ENCODE measurements at places on chromosomes 7 and 10.

GRCh38 chr7:112503361-112503972 is 22.7 kb downstream of the LSMEM1 start:
- DNase-seq = no peak

- DNase-seq = no peak
Measured at GRCh38 chr10:12252882-12253546, 57.0 kb downstream of the CDC123 start.

DNA sequence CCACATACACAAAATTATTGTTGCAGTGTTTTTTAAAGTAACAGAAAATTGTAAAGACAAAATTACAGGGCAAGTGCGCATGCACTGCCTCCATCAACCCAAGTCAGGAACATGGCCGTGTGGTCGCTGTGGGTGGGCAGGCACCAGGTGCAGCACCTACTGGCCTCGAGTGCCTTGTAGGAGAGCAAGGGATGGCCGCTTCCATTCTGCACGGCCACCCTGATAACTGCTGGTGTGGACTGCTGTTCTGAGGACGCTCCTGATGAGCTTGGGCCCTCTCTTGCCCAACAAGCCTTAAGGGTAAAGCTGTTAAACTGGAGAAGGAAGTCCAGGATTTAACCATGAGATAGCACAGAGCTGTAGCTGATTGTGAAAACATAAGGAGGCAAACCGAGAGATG is 124.6 kb upstream of the PPP1R9A start:
- no peak for DNase-seq

DNA sequence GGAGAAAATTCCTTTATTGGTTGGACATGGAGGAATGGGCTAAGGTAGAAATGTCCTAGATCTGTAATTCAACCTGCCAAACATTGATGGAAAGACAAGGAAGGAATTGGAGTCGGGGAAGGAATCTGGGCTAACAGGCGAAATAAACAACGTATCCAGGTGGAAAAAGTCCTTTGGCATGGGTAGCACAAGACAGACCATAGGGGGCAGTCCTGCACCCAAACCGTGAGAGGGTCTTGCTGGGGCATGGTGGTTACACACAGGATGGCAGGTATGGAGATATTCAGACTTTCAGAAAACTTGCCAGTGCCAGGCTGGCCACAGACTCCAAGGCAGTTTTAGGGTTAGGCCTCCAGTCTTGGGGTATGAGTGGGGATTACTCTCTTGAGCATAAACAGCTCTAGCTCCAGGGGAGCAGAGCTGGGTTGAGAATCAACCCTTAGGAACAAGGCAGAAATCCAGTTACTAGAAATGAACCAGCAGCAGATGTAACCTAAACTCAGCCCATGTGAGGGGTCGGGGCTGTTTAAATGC is 188.6 kb upstream of the GDF10 start:
- no peak for DNase-seq

DNA sequence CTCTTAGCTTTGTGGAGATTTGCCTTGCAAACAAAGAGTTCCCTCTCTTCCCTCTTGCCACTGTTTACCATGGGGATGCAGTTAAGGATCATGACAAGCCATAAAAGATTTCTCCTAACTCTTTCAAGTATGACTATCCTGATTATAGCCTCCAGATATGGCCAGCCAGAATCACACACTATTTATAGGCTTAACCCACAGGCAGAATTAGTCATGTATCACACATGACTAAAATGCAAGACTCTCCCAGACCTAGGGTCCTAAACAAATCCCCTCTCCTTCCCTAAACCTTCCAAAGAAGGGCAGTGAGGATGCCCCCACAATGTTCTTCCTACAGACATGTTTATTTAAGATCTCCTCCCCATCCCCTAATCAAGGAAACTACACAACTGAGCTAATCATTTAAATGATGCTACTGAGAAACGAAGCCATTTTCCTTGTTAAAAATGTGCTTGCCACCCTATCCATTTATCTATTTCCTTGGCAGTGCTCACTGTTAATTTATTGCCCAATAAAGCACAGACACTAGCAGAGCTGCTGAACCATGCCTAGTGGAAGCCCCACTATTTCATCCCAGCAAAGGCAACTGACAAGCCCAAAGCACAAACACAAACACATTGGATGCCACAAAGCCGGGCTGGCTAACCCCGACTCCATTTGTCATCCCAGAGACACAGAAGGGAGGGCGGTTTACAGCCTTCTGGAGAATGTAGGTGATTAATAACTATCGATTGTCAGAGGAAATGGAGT is 363.4 kb downstream of the KCNMA1 start:
- no peak for DNase-seq

GRCh38 chr7:28595076-28595475 is 182.8 kb downstream of the CREB5 start:
- no peak for DNase-seq

- no peak for DNase-seq
Measured at GRCh38 chr10:59587756-59588140, 121.9 kb downstream of the SLC16A9 start.

DNA sequence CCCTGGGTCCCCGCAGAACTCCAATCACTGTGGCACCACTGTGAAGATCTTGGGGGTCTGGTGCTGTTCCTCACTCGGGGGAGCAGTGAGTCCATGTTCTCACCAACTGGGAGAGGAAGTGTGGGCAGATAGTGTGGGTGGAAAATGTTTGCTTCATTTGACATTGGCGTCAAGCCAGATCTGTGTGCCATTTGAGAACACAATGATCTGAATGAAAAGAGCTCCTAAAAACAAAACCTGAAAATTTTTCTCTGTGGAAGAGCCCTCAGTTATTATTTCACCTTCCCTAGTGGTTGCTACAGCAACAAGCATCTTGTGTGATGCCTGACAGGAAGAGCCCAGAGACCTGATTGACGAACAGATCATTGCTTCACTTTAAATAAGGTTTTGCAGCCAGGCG is 125.6 kb downstream of the VIPR2 start:
- no peak for DNase-seq

DNA sequence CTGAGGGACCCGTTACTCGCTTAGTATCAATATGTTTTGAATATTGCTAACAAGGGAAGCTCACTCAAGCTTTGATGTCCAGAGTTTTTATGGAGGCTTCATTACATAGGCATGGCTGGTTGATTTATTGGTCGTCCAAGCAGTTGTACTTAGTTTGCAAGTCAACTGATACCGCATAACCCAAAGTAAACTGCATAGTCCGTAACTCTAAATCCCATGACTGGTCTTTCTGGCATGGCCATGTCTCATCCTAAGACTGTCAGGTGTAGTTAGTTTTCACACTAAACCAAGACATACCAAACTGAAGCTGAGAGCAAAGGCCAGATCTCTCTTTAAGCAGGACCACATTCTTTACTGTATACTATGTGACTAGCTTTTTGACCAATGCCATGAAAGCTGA is 397.9 kb downstream of the TFEC start:
- no peak for DNase-seq

DNA sequence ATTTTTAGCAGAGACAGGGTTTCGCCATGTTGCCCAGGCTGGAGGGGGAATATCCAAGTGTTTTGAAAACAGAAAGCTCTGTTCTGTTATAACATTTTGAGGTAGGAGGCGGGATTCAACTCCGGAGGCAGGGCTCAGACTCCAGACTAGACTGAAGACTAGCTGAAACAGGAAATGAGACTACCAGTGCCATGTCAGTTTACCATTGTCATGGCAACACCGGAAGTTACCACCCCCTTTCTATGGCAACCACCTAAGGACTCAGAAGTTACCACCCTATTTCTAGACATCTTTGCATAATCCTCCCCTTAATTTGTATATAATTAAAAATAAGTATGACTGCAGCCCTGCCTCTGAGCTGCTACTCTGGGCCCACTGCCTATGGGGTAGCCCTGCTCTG is 1069.1 kb upstream of the AUTS2 start:
- no peak for DNase-seq

GRCh38 chr7:80588591-80588990 is 49.9 kb upstream of the CD36 start:
- DNase-seq = no peak

- DNase-seq = no peak
Measured at GRCh38 chr10:110646417-110647135, 2.4 kb downstream of the RBM20 start.

DNA sequence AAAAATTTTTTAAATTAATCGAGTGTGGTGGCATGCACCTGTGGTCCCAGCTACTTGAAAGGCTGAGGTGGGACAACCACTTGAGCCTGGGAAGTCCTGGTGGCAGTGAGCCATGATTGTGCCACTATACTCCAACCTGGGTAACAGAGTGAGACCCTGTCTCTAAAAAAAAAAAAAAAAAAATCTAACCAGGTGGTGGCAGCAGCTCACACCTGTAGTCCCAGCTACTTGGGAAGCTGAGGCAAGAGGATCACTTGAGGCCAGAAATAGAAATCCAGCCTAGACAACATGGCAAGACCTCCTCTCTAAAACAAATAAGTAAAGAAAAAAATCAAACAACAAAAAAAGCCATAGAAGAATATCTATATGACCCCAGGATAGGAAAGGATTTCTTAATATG is 3.6 kb upstream of the MYOF start:
- no peak for DNase-seq

DNA sequence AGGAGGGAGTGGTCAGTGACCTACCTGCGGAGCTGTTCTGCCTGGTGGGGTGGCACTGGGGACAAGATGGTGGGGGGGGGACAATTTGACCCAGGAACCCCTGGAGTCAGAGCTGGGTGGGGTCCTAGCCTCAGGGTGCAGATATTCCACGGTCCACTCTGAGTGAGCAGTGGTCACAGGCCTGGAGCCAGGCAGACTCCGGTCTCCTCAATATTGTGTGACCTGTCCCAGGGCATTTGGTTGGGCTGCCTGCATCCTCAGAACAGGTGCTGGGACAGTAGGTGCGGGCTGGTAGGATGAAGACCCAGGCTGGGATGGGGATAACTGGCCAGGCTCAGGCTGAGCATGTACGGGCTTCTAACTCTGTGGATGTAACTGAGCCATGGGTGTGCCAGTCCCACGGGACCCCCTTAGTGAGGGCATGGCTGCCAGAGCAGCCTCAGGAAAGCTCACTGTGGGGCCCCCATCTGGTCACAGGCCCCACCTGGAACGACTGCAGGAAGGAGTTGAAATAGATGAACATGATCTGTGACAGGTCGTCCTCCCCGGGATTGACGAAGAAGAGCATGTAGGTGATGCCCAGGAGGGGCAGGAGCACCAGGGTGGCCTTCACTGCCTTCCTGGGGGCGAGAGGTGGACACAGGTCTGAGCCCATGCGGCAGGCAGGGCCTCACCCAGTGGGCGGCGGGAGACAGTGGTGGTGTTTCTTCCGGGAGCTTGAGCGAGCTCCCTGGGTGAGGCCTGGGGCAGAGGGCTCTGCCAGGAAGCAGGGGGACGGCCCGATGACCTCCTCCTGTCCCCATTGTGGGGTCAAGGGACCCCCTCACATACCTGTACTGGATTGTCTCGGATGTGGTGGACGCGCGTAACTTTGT is 26.9 kb downstream of the CRHR2 start:
- DNase-seq = no peak

DNA sequence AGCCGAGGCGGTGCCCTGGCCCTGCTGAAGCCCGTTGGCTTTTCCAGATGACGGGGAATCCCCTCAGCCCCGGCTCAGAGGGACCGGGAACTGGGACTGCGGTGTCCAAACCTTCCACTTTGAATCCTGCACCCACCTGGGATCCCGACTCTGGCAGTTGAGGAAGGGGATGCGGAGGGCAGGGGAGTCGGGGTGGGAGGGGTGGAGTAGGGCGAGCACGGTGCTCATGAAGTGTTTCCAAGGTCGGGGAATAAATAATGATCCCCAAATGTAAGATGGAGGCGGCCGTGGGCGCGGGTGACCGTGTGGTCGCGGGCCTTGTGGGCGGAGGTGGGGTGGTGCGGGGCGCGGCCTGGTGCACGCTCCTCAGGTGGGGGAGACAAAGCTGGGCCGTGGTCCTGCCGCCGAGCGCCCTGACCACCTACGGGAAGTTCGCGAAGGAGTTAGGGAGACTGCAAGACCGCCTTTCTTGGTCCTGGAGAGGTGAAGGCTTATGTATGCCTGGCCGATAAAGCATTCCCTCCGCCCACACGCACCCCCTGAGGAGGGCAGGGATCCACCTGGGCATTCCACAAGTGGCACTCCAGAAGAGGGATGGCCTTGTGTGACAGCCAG is 1.4 kb downstream of the MTURN start:
- no peak for DNase-seq

DNA sequence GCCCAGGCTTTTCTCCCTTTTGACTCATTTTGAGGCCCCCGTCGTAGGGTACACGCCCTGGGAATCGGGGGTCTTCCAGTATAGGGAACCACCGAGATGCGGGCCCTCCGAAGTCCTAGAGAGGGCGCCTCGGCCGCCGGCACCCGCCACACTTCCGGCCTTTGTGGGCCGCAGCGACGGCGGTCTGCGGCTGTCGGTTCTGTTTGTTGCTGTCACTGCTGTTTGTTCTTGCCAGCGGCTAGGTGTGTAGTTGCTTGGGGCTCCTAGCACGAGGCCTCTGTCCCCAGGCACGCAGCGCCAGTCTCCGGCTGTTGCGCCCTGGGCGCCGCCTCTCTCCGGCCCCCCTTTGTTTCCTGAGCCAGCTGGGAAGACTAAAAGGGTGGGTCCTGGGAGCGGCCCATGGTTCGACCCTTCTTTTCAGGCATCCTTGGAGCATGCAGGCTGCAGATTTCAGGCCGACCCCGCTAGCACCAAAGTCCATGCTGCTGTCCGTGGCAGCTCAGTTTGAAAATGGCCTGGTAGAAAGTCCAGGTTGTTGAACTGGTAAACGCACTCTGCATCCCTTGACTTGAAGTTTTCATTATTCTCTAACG is 17.8 kb upstream of the ZKSCAN1 start:
- peak; percentile 52 for DNase-seq
